Stimulated activated CD8-positive, alpha-beta memory T cell treated with anti-CD3 and anti-CD28 coated beads, Interleukin-4, amount 100 ng/mL, for 1 hour (primary cell): ENCODE measurements at places on chromosomes 7 and 10.

- DNase-seq: no peak
These were observed 263.3 kb upstream of the TCERG1L start for GRCh38 chr10:131574707-131575430.

DNA sequence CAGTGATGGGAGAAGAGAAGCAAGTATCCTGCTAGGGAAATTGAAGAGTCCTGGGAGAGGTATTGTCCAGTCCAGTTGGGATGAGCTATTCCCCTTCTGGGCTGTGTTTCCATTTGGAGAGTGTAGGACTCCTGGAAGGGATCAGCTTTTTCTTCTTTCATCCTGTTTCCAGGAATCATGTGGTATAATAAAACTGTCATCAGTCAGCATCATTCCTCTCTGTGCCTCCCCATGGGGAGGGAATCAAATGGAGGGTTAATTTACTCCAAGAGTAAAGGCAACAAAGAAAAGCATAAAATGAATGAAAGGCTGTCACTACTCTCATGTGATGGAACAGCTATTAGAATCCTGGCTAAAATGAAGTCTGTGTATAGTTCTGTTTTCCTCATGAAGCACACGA lies 429.9 kb downstream of the SORCS3 start:
- DNase-seq: no peak

- DNase-seq: no peak
These were observed 25.2 kb downstream of the ADAP1 start for GRCh38 chr7:929311-929711.

DNA sequence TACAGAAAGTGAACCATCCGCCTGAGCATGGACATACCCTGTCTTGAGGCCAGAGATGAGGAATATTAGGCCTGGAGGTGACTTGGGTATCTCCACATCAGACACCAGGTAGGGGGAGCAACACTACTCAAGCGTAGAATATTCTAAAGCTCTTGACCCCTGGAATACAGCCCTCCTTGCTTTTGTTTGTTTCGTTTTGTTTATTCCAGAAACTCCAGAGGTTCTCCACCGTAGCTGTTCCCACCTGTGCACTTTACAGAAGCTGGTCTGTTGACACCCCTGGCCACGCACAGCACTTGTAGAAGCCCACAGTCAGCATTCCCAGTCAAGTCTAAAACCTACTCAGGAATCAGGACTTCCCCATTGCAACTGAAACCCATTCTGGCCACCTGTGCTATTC lies 139.6 kb upstream of the NEBL start:
- no peak for DNase-seq

- DNase-seq: no peak
These were observed 191.3 kb upstream of the RHOBTB1 start for GRCh38 chr10:61135276-61135721.

- DNase-seq: no peak
These were observed 7.3 kb downstream of the ZNF503 start for GRCh38 chr10:75394221-75394620.

GRCh38 chr7:51973939-51974338 lies 657.3 kb upstream of the COBL start:
- DNase-seq: no peak

- no peak for DNase-seq
These were observed 444.7 kb downstream of the MAGI2 start for GRCh38 chr7:79008786-79009185.

GRCh38 chr10:79268161-79268601 lies 79.1 kb upstream of the PPIF start:
- no peak for DNase-seq

DNA sequence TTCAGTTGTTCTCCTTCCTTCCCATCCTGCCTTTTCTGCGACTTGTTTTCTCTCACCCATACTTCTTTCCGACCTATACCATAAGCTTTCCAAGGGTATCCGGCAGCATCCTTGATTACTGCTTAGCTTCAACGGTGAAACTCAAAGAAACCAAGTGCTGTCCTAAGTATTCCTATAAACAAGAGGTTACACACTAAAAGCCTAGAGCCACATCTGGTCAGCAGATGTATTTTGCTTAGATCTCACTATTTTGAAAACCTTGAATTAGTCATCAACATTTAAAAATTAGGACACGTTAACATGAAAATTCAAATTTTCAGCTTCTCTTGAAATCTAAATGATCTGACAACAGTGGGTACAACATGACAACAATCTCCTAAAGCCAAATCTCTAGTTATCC lies 20.0 kb downstream of the ARHGAP21 start:
- no peak for DNase-seq

DNA sequence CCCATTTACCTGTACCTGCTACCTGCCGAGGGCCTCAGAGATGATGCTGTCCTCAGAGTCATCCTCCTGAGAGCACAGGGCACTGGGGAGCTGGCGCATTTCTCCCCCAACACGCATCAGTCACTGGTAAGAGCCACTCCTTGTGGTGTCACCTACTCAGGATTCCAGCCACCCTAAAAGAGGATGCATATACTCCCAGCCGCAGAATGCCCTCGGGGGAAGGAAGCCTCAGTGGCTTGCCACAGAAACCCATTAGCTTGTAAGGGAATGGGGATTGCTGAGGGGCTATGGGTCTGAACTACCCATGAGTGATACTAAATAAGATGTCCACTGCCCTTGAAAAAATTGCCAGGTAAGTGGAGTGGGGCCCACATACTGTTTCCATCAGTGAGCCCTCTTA lies 279.2 kb downstream of the WDR11 start:
- DNase-seq: no peak

DNA sequence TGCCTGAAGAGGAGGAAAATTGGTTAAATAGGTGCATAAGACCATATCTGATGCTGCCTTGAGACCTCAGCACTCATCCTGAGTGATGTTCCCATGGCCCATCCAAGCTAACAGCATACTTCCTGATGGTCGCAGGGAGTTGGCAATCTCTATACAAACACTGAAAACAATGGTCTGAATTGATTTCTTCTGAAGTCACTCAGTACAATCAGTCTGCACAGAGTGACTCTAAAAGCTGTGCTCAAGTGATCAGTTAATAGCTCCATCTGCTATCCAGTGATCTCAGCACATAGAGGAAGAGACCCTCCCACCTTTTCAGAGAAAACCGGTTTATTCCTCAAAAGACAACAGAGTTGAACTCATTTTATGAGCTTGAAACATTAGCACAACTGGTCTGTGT lies 3.9 kb downstream of the PPP1R17 start:
- DNase-seq: no peak

GRCh38 chr10:22489467-22489866 lies 144.2 kb downstream of the SPAG6 start:
- DNase-seq: no peak

GRCh38 chr7:41122256-41122987 lies 580.5 kb downstream of the INHBA start:
- DNase-seq: no peak

DNA sequence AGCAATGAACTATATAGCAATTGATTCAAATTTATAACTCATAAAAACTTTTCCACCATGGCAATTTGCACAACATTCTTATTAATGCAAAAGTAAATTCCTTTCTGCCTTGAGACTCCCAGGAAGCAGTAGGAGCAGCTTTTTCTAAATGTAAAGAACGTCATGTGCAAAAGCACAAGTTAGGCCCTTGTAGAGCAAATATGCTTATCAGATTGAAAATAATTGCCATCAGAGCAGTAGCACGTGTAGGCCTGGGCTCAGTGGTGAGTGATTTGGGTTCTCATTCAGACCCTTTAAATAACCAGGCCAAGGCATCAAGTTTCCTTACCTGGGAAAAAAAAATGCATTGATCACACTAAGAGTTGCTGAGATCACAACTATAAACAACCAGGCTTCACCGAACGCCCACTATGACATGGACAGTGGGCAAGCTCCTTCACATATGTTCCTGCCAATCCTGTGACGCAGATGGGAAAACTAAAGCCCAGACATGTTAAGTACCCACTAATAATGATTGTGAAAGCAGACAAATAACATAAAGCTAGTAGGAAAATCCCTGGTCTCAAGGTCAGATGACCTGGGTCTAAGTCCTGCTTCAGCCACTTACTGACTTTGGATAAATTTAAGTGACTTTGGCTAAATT lies 22.1 kb upstream of the SAR1A start:
- no peak for DNase-seq

DNA sequence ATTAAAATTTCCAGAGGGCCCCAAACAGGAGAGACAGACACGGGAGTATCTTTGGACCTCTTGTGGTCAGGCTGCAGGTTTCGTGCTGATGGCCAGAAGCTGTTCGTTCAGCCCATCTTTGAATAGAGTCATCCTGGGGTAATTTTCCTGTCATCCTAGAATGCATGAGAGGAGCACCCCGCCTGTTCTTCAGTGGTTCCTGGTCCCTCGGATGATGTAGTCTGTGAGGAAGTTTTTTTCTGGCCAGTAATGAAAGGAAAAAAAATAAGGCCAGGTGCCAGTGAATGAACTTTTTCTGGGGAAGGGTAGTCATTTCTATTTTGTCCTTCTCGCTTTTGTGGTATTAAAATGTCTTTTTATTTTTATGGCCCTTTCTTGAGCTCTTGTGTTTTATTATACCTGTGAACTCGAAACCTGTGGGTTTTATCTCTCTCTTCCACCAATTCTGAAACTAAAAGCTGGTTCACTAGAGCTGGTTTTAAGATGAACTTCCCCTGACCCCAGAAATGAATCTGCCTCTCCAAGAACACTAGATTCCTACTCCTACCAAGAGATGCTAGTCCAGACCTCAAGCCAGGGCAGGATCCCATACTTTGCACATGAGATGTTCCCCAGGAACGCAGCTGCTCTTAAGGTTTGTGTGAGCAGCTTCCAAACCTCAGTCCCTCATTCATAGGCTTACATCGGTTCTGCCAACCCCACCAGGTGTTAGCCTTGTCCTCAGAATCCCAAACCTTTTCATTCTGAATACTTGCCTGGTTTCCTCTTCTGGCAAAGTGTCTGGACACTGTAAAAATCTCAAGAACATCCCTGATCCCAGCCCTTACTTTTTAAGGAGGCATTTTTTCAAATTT lies 15.4 kb upstream of the MEST start:
- no peak for DNase-seq

- no peak for DNase-seq
These were observed 1050.5 kb upstream of the AUTS2 start for GRCh38 chr7:68547799-68548198.

- no peak for DNase-seq
These were observed 241.3 kb upstream of the LRRTM3 start for GRCh38 chr10:66684581-66684980.

GRCh38 chr10:116126954-116127695 lies 145.9 kb downstream of the GFRA1 start:
- no peak for DNase-seq

DNA sequence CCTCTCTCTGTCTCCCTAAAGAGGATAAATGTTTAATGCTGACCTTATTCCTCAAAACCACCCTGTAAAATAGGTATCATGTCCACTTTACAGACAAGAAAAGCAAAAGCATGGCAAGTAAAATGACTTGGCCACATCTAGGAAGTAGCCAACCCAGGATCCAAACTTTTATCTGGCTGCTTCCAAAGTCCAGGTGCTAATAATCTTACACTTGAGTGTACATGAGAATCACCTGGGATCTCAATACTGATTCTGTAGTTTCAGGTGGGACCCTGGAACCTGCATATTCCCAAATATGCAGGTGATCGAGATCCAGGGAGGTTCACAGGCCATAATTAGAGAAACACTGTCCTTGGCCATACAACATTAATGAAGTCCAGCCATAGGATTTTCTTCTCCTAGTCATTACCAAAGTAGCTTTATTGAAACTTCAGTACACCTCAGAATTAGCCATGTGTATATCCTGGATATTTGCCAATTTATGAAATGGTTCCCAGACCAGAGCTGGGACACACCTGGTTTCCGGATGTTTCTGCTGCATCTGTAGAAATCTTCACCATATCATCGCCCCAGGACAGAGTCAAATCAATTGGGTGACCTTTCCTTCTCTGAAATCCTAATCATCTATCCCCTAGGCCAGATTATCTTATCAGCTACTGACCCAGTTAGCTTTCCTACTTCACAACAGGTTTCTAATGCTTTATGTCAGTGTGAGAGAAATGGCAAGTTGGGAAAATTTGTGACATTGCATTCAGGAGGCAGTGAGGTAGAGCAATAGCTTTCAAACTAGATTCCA lies 119.1 kb upstream of the KMT2E start:
- DNase-seq: no peak

- no peak for DNase-seq
These were observed 48.5 kb upstream of the SP8 start for GRCh38 chr7:20835111-20835750.

DNA sequence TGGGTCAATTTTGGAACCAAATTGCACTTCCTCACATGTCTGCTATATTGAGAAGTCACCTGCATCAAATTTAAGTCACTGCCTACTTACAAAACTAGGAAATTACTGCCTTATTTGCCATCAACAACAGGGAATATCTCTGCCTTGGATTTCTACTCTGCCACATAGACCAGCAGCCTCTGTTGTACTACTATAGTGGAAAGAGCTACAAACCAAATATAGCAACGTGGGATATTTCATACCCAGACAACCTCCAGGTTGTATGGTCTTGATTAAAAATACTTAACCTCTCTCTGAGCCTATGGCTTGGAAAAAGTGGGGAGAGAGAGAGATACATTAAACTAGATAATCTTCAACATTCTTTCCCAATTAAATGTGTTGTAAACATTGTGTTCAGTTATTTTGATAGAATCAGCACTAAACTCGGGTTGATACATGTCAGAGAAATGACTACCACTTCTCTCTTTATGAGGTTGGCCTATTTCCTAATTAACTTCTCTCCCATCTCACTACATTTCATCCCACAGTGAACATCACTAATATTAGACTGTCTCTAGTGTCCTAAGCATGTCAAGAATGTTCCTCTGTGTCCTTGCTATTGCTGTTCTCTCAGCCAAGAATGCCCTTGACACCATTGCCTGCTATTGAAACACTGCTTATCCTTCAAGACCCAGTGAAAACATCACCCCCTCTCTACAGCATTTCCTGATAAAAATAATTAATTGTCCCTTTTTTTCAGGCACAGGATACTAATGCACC lies 421.2 kb downstream of the IPMK start:
- DNase-seq: no peak

- no peak for DNase-seq
These were observed 5.2 kb downstream of the ARL4A start for GRCh38 chr7:12692479-12693259.

DNA sequence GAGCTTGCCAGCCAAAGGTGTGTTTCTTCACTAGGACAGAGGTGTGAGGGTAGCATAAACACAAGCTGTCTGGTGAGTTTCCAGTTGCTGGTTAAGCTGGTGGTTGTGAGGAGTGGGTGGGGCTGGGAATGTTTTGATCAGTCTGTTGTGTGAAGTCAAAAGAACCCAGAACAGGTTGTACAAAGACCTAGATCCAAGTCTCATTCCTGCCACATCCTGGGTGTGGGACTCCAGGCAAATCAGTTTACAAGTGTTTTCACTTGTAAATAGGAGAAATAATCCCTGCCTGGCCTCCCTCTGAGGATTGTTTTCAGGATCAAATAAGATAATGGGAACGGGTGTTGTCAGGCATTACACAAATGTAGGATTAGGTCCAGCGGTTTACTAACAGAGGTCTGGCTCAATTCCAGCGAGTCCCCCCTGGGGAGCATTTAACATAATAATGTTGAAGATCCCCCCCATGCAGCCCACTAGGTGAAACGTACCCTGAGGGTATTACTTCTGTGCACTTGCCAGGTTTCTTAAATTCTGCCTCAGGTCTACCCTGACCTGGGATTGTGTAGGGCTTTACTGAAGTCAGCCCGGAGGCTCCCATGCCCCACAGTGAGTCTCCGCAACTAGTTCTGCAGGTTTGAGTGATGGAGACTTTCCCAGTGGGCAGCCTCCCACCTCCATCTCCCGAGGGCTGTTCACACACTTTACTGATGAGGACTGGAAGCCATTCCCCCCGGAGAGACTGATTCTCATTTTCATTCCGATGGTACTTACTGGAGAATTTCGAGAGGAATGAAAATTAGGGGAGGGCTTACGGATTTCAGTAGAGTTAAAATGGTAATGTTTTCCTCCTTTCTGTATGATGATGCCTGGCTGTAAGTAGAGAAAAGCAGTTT lies 2.7 kb upstream of the FRAT2 start:
- no peak for DNase-seq
